PC-3 (cell line): ENCODE measurements at places on chromosomes 6 and 20.

DNA sequence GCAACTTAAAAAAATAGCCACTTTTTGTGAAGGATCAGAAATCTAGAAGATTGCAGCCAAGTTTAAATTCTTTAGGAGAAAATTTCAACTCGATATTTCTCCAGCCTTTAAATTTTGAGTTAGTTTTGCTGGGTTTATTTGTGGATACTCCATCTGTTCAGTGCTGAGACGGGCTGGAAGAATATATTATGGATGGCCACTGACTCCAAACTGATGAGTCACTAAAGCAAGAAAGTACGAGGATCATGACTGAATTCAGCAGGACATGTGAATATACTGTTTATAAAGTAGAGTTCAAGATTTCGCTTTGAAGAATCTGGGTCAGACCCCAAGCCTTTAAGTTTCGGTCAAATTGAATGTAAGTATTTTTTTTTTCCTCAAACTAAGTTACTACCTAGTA, 199.5 kb downstream of the ADGRB3 start:
- DNase-seq = no peak

DNA sequence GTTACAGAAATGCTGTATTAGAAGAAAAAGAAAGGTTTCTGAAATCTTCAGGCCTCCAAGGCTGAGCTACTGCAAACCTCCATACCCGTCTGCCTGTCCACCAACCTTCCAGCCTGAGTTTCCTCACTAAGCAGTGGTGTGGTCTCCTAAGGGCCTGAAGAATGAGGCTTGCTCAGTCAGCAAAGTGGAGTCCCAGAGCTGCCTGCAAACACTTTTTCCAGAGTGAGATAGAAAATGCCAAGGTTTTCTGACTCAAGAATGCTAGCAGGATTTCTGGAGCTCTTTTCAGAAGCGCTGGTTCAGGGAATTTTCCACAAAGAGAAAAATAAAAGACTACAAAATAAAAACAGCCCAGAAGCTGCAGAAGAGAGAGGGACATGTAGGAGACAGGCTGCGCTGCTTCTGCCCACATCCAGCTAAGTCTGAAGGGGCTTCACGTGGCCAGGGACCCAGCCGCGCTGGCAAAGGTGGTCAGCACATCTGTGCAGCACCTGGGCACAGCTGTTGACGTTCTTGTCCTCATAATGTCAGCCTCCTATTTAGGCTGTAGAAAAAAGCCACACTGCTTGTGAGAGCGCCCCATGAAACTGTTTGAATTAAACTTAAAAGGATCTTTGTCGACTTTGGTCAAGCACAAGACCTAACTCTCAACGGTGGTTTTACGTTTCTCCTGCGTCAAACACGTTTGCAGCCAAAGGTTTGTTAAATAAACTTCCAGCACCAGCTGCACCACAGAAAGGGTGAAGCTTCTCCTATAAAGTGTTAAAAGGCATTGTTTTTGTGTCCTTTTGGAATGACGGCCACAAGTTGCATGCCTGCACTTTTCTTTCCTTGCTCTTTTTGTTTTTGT, 209.0 kb downstream of the THBS2 start:
- DNase-seq = no peak

- peak; percentile 36 for DNase-seq
Observed at GRCh38 chr6:83546636-83547035, 34.3 kb downstream of the PRSS35 start.

- no peak for DNase-seq
Observed at GRCh38 chr20:35006009-35006408, 50.3 kb downstream of the MYH7B start.

DNA sequence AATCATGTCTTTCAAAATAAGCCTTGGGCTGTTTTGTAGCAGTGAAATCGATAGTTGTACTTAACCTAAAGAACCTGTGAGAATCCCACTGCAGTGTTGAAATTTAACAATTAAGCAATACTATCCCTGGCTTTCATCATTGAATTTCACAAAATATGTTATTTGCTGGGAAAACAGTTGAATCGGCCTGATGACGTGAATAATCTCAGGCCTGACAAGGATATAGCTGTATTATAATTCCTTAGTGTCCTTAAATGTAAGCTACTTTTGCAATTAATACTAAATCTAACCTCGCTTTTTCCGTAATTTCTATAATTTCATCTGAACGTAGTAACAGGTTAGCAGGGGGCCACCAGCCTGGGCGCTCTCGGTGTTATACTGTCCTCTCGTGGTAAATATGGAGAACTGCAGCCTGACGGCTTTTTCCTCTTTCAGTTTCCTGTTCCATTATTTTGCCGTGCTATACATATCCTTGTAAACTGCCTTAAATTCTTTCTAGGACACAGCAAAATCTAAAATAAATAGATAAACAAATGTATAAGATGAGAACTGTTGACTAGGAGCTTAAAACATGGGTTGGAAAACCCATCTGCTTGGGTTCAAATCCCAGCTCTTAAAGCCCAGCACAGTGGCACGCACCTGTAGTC, 24.0 kb downstream of the MTFR2 start:
- peak; percentile 68 for DNase-seq

GRCh38 chr6:36731622-36732310, 34.1 kb downstream of the RAB44 start:
- no peak for DNase-seq

GRCh38 chr6:52707963-52708680, 37.2 kb downstream of the TMEM14A start:
- no peak for DNase-seq

- DNase-seq = no peak
Observed at GRCh38 chr6:53235508-53235907, 86.9 kb upstream of the GCM1 start.

DNA sequence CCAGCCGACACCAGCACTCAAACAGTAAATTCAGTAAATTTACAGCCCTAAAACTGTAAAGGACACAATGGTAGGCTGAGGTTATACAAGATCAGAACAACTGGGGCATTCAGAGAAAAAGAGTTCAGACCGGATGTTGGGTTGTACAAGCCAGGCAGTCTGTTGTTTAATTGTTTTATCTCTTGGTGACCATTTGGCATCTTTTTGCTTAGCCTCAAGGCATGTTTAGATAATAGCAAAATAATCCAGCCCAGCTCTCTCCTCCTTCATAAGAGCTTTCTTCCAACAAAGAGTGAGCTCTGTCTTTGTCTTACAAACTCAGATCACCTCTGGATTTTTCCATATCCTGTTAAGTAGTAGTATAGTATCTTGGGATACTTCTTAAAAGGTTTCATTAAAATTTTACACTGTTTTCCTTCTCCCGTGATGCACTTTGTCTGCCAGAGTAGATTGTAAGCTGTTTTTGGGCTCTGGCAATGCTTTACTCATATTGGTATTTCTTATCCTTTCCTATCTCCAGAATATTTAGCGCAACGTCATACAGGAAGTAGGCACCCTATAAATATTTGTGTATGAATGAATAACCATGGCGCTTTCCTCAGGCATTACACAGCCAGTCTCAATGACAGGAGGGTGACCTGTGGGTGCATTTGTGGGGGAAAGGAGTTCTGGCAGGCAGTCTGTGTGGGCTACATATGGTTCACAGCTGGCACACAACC, 35.6 kb upstream of the TRAM2 start:
- DNase-seq = peak; percentile 60

- DNase-seq = no peak
Observed at GRCh38 chr20:3084283-3084985, at the start of gene AVP. Gene AVP (minus strand): TSS chr20:3084724. CDS start chr20:3084674, 50 bp downstream.

GRCh38 chr6:149263321-149263720, 54.2 kb upstream of the TAB2 start:
- DNase-seq = no peak

- no peak for DNase-seq
Observed at GRCh38 chr6:161141173-161141572, 132.7 kb downstream of the AGPAT4 start.

DNA sequence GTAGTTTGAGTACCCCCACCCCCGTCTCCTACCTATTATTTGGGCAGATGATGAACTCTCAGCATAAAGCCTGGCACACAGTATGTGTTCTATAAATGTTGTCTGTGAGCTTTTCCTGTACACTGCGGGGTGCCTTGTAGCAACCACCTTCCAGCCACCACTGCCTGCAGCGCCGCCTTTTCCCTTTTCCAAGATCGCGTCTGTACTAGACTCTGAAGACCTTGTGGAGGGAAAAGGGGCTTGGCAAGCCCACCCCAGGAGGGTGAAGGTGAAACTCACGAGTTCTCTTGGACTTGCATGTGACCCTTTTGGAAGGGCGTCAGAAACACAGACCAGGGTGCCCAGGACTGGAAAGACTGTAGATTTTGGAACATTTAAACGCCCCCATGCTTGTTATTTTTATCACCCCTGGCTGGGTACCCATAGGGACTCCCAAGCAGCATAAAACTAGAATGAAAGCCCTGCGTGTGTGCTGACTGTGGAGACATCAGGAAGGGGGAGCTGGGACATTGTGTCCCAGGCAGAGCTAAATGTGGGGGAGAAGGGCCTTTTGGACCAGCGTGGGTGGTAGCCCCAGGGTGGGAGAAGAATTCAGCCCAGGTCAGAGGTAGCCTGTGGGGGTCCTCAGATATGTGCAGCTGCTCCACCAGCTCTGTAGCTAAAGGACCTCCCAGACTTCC, 8.3 kb downstream of the BAK1 start:
- no peak for DNase-seq

DNA sequence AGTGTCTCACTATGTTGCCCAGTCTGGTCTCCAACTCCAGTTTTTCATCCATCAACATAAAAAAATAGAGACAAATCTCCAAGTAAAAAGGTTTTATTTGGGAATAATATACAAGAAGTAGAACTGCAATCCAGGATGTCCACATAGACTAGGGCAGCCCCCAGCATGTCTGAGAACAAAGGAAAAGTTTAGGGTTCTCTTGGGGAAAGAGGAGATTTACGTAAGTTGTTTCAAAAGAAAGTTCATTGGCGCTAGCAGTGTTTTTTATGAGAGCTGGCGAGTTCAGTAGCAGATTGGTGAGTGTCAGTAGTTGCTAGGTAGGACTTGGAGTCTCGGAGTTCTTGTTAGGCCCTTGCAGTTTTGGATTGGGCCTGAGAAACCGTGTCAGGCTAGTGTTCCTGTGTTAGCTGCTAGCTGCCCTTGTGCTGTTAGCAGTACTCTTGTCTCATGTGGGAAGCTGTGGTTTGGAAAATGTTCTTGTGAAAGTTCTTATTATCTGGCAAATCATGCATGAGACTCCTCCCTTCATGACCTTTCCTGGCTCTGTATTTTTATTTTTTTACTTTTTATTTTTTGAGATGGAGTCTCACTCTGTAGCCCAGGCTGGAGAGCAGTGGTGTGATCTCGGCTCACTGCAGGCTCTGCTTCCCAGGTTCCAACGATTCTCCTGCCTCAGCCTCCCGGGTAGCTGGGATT, 24.7 kb downstream of the TTLL9 start:
- DNase-seq = peak; percentile 72

DNA sequence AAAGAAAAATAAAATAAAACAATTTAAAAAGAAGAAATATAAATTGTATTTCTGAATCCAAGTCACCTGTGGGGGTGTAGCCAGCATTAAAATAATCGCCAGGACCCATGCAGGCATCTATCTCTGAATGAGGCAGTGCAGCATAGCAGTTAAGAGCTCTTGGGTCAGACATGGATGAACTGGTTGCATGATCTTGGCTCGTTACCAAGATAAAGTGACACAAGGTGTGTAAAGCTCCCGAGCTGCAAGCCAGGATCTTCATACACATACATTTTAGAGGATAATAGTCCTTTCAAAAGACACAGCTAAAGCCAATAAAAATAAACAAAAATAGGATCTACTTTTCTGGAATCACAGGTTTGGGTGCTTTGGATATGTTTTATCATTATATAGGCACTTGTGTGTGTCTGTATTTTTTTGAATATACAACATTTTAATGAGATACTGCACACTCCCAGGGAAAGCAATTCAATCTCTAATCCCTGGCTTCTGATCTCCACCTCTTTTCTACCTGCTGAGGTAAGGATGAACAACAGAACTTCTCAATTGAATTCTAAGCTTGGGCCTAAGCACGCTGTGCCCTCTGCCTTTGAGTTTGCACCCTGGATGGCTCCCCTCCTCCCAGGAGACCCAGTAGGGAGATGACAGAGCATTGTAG, 8.9 kb downstream of the TRIM10 start:
- peak; percentile 30 for DNase-seq

DNA sequence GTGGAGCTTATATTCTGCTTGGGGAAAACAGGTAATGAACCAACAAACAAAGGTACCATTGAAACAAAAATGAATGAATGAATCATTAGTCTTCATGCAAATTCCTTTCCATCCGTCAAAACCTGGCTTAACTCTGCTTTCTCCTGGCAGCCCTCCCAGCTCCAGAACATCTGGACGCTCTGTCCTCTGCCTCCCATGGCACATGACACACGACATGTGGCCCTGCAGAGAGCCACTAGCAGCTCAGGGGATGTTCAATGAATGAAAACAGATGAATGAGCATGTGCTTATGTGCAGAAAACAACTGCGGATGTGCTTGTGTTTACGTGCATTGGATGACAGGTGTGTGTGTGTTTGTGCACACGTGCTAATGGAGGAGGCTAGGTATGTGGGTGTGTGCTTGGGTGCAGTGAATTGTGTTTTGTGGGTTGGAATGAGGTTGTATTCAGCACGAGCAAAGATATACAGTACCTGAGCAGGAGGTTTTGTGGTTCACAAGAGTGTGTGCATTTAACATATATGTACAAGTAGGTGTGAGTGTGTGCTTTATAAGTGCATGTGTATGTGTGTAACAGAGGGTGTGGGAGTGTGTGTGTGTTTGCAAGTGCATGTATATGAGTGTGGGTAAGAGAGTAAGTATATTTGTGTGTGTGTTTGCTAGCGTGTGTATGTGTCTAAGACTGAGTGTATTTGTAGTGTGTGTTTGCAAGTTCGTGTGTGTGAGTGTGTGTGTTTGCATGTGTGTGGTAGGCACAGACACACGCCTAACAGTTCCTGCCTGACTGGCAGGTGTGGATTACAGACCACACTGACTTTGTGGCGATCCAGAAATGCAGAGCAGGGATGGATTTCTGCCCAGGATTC, 374.1 kb upstream of the SULF2 start:
- peak; percentile 24 for DNase-seq

DNA sequence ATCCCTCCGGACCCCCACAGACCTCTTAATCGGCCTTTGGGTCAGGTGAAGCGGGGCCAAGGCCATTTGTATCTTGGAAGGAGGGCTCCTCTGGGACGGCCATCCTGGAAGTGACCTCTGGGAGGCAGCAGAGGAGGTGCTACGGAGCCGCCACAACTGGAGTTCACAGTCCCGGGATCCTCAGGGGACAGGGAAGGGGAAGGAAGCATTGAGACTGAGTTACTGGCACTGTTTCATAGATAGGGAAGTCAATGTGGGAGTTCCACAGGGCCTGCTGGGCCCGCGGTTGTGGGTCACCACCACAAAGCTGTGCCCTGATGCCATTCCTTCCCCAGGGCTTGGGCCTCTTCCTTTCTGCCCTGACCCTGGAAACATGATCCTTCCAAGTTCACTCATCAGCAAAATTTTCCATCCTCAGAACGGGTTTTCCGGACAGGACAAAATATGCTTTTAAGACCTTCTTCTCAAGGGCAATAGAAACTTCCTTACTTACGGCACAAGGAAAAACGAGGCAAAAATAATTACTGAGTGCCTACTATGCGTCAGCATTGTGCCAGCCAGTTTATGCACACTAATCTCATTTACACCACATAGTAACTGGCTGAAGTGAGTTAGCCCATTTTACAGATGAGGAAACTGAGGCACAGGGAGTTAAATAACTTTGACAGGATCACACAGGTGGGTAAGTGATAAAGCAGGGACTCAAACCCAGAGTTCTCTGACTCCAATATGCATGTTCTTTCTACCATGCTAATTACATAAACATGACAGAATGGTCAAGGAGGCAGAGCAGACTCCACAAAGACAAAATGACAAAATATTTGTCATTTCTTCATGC, 143.8 kb downstream of the UNC5CL start:
- DNase-seq = peak; percentile 74
